Tongue (tissue), 3 donors: ENCODE measurements at places on chromosomes 12 and 14. TPM values are rescaled to one million over a fixed set of nuclear protein-coding genes. Genes with fewer than 3 reads are reported as not detected.

The C12orf50 gene
- not detected for total RNA-seq

The KRT79 gene
- 0.21 TPM for total RNA-seq

The OAS3 gene
- 8.8 TPM for total RNA-seq

- DNase-seq: peak; percentile 90
Measured at GRCh38 chr12:7092229-7092985, at the start of gene C1R. Gene C1R (minus strand): TSS chr12:7092445. CDS start chr12:7092388, 57 bp downstream.

DNA sequence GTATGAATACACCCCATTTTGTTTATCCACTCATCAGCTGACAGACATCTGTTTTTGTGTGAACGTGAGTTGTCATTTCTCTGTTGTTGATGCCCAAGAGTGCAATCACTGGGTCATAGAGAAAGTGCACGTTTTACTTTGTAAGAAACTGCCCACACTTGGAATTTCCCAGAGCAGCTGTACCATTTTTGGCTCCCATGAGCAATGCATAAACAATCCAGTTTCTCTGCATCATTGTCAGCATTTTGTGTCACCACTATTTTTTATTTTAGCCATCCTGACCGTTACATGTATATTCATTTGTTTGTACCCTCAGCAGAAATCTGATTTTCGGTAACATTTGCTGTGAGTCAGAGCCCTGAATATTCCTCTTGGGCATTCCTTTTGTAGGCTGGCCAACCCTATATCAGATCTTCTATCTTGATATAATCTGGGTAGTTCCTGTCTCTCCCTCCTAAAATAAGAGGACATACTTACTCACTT, 62.7 kb downstream of the RBM19 start:
- DNase-seq: no peak

The RAB21 gene
- total RNA-seq: 42.7 TPM

The GALNT16 gene
- 17.3 TPM for total RNA-seq

- no peak for DNase-seq
Measured at GRCh38 chr12:62129291-62129690, 130.9 kb upstream of the USP15 start.

The KRT6C gene
- total RNA-seq: 19.3 TPM

DNA sequence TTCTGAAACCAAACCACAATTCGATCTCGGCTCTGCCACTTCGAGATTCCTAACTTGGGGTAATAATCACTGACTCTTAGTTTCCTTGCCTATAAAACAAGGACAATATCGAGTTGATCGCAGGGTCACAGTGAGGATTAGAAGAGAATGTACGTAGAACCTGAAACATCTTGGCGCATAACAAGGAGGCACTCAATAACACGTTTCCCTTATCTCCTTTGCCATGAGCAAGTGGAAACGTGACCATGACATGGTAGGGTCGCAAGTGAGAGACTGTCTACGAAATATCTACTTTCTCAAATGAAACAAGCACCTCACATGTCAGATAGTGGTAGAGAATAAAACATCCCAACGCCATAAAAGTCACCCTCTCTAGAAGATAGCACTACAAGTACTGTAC, 2.3 kb downstream of the DICER1 start:
- DNase-seq: no peak

DNA sequence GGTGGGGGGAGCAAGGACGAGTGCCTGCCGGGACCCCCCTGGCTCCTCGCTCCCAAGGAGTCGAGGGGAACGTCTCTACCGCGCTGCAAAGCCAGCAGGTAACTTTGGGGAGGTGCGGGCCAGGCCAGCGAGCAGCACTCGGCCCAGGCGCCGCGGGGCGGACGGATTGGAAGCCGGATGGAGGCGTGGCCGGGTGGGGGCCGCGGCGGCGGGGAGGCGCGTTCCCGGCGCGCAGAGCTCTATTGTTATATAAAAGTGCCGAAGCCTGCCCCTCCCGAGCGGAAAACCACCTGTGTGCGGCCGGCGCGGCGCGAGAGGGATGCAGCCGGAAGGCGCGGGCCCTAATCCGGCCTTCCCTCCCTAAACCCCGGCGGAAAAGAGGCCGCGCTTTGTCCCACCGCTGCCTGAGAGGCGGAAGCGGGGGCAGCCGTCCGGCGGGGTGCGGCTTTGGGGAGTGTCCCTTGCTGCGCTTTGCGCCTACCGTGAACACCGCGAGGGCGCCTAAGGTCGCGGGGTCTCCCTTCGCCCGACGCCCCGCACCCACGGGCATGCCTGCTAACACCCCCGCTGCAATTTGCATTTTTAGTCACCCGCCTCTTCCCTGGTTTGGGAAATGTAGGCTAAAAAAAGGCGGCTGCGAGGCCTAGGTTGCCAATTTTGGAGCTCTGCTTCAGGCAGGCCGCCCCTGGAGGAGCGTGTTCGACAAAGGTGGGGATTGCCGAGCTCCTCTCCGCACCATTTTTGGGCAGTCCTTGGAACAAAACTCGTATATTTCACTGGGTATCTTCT, 1.7 kb upstream of the DUSP6 start:
- DNase-seq: peak; percentile 78

- DNase-seq: peak; percentile 33
Measured at GRCh38 chr14:105249182-105250007, 1.1 kb downstream of the BTBD6 start.

GRCh38 chr12:130465626-130466025, 127.9 kb downstream of the PIWIL1 start:
- DNase-seq: no peak

DNA sequence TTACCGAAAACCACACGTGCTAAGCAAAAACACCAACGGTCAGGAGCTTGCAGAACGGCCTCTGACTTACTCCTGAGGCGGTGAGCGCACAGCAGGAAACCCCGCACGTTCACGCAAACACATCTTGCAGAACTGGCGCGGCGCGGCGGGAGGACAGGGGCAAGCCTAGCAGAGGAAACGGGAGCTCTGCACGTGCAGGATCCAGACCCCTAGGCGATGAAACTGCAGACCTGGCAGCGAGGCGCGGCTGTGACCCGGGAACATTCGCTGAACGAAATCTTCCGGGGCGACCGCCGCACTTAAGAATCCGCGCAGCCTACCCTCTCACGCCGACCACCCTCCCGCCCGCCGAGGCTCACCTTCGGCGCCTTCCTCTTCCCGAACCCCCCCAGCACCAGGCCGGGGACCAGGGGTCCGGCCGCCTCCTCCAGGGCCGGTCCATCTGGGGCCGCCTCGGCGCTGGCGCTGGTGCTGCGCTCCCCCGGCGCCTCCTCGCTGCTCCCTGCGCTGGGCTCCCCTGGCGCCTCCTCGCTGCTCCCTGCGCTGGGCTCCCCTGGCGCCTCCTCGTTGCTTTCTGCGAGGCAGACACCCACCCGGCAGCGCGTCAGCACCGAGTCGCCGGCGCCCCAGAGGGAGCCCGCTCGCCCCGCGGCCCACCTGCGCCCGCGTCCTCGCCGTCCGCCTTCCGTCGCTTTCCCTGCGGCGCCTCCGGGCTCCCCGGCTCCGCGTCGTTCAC, 615 bp downstream of the DDX51 start:
- DNase-seq: no peak

- DNase-seq: no peak
Measured at GRCh38 chr14:68955851-68956179, 23.3 kb downstream of the ACTN1 start.

GRCh38 chr14:99681101-99681831, 2.8 kb upstream of the CYP46A1 start:
- no peak for DNase-seq

The IRF9 gene
- 34.6 TPM for total RNA-seq

DNA sequence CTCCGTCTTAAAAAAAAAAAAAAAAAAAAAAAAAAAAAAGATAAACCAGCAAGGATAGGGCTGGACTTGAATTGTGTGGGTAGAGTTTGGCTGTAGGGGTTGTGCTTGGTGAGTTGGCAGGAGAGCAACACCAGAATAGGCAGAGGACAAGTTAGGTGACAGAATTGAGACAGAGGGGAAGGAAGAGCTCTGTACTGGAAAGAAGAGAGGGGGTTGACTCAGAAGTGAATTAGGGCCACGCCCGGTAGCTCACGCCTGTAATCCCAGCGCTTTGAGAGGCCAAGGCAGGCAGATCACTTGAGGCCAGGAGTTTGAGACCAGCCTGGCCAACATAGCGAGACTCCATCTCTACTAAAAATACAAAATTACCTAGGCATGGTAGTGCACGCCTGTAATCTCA, 6.1 kb upstream of the TMEM30B start:
- no peak for DNase-seq

GRCh38 chr14:64763801-64764621, 59.8 kb downstream of the PLEKHG3 start:
- DNase-seq: peak; percentile 46

The NDRG2 gene
- total RNA-seq: 230 TPM

DNA sequence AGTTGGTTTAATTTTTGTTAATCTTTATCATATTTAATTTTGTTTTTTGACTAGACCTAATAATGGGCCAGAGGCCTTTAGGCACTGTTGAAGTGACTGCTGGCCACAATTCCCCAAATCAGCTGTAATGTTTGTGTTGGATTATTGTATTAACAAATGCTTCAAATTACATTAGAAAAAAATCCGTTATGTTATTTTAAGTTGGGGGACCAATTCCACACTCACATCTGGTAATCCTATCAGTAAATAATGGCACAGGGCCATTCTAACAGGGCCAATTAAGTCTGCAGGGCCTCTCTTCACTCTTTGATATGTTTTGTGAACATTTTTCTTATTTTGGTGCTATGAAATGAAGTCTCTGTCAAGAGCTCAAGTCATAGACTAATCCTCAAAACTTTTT, 39.6 kb downstream of the CHST11 start:
- DNase-seq: peak; percentile 40

GRCh38 chr12:81597928-81598604, 161.1 kb downstream of the PPFIA2 start:
- DNase-seq: peak; percentile 8

DNA sequence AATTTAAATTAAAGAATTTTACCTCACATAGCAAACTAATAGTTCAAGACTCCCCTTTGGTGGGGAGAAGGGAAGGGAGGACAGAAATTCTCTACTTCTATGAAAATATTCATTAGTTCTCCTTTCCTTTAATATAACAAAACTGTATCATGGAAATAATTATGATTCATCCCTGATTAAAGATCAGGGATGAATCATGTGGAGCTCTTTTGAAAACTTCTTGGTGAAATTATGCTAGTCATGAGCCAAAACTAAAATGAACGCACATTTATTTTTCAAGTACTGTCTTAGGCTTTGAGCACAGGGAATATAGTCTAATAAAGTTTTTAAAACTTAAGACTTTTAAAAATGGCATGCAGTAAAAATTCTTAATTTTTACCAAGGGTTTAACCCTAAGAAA, 17.1 kb downstream of the TMBIM4 start:
- no peak for DNase-seq

- no peak for DNase-seq
Measured at GRCh38 chr14:101509730-101510371, 51.4 kb upstream of the DIO3 start.

- no peak for DNase-seq
Measured at GRCh38 chr14:93538413-93538812, 107.7 kb downstream of the UNC79 start.

DNA sequence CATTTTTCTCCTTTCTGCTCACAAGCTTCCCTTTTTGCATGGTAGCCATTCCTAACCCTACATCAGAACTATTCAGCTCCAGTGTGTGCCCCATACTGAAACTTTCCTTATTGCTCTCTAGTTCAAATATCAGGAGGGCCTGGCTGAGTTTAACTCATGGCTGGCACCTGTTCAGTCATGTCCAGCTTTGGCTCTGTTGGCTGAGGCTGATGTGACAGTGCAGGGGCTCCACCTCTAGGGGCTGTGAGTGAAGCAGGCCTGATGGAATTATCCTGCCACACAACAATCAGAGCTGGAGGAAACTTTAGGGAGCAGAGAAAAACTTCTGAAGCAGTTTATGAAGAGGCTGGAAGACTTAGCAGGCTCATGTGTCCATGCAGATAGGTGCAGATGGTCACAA, 8.5 kb downstream of the COQ6 start:
- DNase-seq: peak; percentile 83

- peak; percentile 57 for DNase-seq
Measured at GRCh38 chr14:75811872-75812499, 150.9 kb downstream of the TTLL5 start.
